ENCODE measurements at places on chromosomes 6 and 20. TPM values are rescaled to one million over a fixed set of nuclear protein-coding genes. Genes with fewer than 3 reads are reported as not detected.
A peak's percentile ranks its signal among the peaks of the same experiment; 100 is the strongest.

DLL1 gene
- 6.6 TPM for total RNA-seq

KCNS1 gene
- not detected for total RNA-seq

CNR1 gene
- total RNA-seq: not detected

HECA gene
- total RNA-seq: 5.2 TPM

EZR gene
- 282 TPM for total RNA-seq

ALDH8A1 gene
- total RNA-seq: 0.21 TPM

MPIG6B gene
- not detected for total RNA-seq

CPNE5 gene
- not detected for total RNA-seq

GGTLC1 gene
- total RNA-seq: 1.3 TPM

KCNQ5 gene
- total RNA-seq: 0.07 TPM

DNA sequence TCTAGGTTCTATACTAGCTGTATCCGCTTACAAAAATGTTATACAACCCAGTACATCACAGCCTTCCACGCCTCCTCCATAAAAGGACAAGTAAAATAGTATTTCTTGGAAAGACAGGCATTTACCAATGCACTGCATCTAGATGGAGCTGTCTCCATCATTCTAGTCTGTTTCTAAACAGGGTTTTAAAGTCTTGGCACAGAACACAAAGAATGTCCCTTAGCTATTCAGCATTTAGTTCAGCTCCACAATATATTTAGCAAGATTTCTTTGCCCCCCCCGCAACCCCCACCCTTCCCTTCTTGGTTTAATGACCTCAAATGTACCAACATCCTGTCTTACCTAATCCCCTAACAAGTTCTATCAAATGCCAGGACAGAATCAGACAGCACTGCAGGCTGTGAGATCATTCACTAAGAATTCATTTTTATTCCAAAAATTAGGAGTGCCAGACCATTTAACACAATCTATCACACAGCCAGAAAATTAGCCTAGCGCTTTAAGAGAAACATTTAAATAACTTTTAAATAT is 198.6 kb downstream of the BACH2 start:
- no peaks in the 10 kb centered on the region for H3K36me3 ChIP-seq
- no peak for DNase-seq
- H3K4me1 ChIP-seq: no peaks in the 10 kb centered on the region
- H3K27me3 ChIP-seq: no peaks in the 10 kb centered on the region

- H3K27ac ChIP-seq: no peak overlapping the region
- H3K4me3 ChIP-seq: no peak overlapping the region
- no peaks in the 10 kb centered on the region for H3K36me3 ChIP-seq
- DNase-seq: no peak
- no peaks in the 10 kb centered on the region for H3K27me3 ChIP-seq
Observed at GRCh38 chr6:20652299-20653084, 118.2 kb downstream of the CDKAL1 start.

- peak overlapping the region; percentile 49 for H3K4me3 ChIP-seq
- H3K4me1 ChIP-seq: no peaks in the 10 kb centered on the region
- DNase-seq: no peak
- peak overlapping the region; percentile 96 for H3K27ac ChIP-seq
- no peaks in the 10 kb centered on the region for H3K27me3 ChIP-seq
Observed at GRCh38 chr6:24721461-24722215, 2.7 kb upstream of the C6orf62 start.

GRCh38 chr6:73368675-73369074 is 1.0 kb downstream of the OOEP start:
- H3K4me3 ChIP-seq: no peak overlapping the region
- no peak for DNase-seq
- H3K27me3 ChIP-seq: no peaks in the 10 kb centered on the region

GRCh38 chr20:63009988-63010769 is 3.4 kb upstream of the BHLHE23 start:
- H3K36me3 ChIP-seq: no peaks in the 10 kb centered on the region
- peaks cover 30% of the 10 kb centered on the region for H3K4me1 ChIP-seq
- no peak overlapping the region for H3K27ac ChIP-seq
- H3K4me3 ChIP-seq: no peak overlapping the region
- H3K27me3 ChIP-seq: no peaks in the 10 kb centered on the region

GRCh38 chr6:97123112-97123511 is 159.9 kb downstream of the MMS22L start:
- no peak overlapping the region for H3K4me3 ChIP-seq
- H3K27me3 ChIP-seq: no peaks in the 10 kb centered on the region
- no peak for DNase-seq
- H3K36me3 ChIP-seq: no peaks in the 10 kb centered on the region

GRCh38 chr6:44339301-44339700 is 3.1 kb upstream of the SPATS1 start:
- H3K4me3 ChIP-seq: no peak overlapping the region
- no peak overlapping the region for H3K27ac ChIP-seq
- H3K4me1 ChIP-seq: no peaks in the 10 kb centered on the region
- DNase-seq: no peak

DNA sequence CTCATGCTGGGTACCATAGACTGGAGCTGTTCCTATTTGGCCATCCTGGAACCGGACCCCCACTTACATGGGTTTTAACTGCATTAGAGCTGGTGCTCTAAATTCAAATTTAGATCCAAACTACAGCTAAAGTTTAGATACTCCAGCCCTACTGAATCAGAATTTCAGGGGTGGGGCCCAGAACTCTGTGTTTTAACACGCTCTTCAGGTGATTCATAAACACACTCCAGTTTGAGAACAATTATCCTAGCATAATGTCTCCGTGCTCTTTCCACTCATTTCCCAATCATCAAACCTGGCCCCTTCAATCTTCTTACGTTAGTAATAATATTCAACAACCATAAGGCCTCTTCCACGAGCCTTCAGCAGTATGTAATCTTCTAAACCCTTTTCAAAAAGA is 15.3 kb downstream of the TRPC4AP start:
- no peak for DNase-seq
- H3K4me3 ChIP-seq: no peak overlapping the region
- H3K4me1 ChIP-seq: no peaks in the 10 kb centered on the region
- peaks cover 5% of the 10 kb centered on the region for H3K36me3 ChIP-seq

GRCh38 chr6:144899161-144899560 is 614.0 kb downstream of the UTRN start:
- H3K27me3 ChIP-seq: no peaks in the 10 kb centered on the region
- peaks cover under 1% of the 10 kb centered on the region for H3K4me1 ChIP-seq
- no peak overlapping the region for H3K27ac ChIP-seq
- no peak overlapping the region for H3K4me3 ChIP-seq

DNA sequence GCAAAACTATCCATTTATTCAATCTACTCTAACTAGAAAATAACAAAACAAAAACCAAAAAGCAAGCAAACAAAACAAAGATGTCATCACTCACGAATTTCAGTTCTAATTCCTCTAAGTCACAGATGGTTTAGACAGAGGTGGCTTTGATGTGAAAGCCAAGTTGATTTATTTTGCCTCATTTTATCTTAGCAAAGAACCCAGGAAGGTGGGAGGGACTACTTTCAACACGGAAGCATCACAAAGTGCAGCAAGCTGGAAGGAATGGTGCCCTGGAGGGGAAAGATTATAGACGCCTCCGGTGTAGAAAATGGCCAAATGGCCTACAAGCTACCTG is 88.4 kb downstream of the LAMP5 start:
- H3K4me3 ChIP-seq: no peak overlapping the region
- DNase-seq: no peak
- H3K4me1 ChIP-seq: no peaks in the 10 kb centered on the region
- no peaks in the 10 kb centered on the region for H3K36me3 ChIP-seq

GRCh38 chr6:107571354-107571753 is 81.4 kb downstream of the SOBP start:
- H3K27ac ChIP-seq: no peak overlapping the region
- DNase-seq: no peak
- no peaks in the 10 kb centered on the region for H3K36me3 ChIP-seq
- no peaks in the 10 kb centered on the region for H3K27me3 ChIP-seq
- no peak overlapping the region for H3K4me3 ChIP-seq
- H3K4me1 ChIP-seq: no peaks in the 10 kb centered on the region

GRCh38 chr6:20160541-20161283 is 51.6 kb downstream of the MBOAT1 start:
- no peaks in the 10 kb centered on the region for H3K36me3 ChIP-seq
- no peak overlapping the region for H3K27ac ChIP-seq
- no peak overlapping the region for H3K4me3 ChIP-seq
- no peak for DNase-seq
- no peaks in the 10 kb centered on the region for H3K4me1 ChIP-seq

DNA sequence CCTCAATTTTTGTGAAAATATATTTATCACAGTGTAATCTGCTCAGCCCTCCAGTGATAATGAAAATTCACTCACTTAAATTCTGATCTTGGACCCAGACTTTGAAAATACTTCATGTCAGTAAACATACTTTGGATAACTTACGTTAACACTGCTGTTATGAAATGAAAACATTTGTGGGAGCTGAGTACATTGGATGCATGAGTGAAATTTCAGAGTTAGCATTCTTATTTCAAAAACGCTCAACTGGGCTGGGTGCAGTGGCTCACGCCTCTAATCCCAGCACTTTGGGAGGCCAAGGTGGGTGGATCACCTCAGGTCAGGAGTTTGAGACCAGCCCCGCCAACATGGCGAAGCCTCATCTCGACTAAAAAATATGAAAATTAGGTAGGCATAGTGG is 196.4 kb downstream of the UTRN start:
- H3K36me3 ChIP-seq: no peaks in the 10 kb centered on the region
- no peak overlapping the region for H3K27ac ChIP-seq
- no peaks in the 10 kb centered on the region for H3K4me1 ChIP-seq
- no peak overlapping the region for H3K4me3 ChIP-seq
- DNase-seq: no peak

- H3K27me3 ChIP-seq: no peaks in the 10 kb centered on the region
- no peak for DNase-seq
- no peak overlapping the region for H3K27ac ChIP-seq
- H3K4me3 ChIP-seq: no peak overlapping the region
Observed at GRCh38 chr6:137590684-137591083, 96.5 kb upstream of the OLIG3 start.

DNA sequence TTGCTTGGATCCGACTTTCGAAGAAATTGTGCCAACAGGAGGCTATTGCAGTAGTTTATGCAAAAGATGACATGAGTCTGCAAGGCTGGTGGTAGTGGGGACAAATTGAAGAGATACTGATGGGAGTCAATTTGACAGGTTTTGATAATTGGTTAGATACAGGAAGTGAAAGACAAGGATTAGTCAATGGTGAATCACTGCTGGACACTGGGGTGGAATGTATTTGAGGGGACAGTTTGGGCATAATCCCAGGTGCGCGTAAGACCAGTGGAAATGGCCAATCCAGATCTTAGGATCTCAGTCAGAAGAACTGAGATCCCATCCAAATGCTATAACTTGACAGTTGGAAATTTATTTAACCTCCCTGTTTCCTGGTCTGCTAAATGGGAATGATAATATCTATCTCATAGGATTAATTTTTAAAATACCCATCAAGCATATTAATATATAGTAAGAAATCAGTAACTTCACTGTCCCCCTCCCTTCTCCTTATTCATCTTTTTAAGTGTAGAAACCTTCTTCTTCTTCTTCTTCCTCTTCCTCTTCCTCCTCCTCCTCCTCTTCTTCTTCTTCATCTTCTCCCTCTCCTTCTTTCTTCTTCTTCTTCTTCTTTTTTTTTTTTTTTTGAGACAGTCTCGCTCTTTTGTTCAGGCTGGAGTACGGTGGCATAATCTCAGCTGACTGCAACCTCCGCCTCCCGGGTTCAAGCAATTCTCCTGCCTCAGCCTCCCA is 30.9 kb upstream of the ERVFRD-1 start:
- no peaks in the 10 kb centered on the region for H3K36me3 ChIP-seq
- no peak overlapping the region for H3K27ac ChIP-seq
- no peaks in the 10 kb centered on the region for H3K27me3 ChIP-seq
- no peak for DNase-seq

GRCh38 chr6:105094133-105094640 is 85.6 kb downstream of the POPDC3 start:
- no peak overlapping the region for H3K4me3 ChIP-seq
- no peaks in the 10 kb centered on the region for H3K4me1 ChIP-seq
- DNase-seq: no peak
- no peaks in the 10 kb centered on the region for H3K27me3 ChIP-seq

- no peaks in the 10 kb centered on the region for H3K27me3 ChIP-seq
- no peak overlapping the region for H3K27ac ChIP-seq
- H3K36me3 ChIP-seq: no peaks in the 10 kb centered on the region
- no peak for DNase-seq
Observed at GRCh38 chr6:124033501-124033900, 229.8 kb downstream of the NKAIN2 start.

DNA sequence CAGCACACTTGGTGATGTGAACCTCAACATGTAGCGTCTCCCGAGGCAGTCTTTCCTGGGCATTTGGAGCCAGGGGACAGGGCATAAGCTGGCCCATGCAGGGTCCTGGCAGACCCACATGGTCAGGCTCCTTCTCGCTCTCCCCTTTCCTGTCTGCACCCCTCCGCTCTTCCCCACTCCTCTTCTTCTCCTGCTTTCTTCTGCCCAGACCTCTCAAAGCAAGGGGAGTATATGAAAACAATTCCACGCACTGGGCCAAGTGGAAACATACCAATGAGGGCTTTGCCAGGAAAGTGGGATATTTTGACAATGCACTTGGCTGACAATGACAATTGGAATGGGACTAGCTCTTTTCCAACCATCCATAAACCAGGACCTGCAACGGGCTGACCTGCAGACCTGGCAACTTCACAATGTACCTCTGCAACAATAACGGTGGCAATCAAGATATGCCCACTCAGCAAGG is 58.9 kb upstream of the TRAF3IP2 start:
- no peaks in the 10 kb centered on the region for H3K4me1 ChIP-seq
- H3K36me3 ChIP-seq: no peaks in the 10 kb centered on the region
- DNase-seq: no peak
- no peak overlapping the region for H3K27ac ChIP-seq
- H3K4me3 ChIP-seq: no peak overlapping the region
